ENCODE measurements at places on chromosomes 2 and 18.
A peak's percentile ranks its signal among the peaks of the same experiment; 100 is the strongest.

GRCh38 chr18:35836932-35837331 lies 135.5 kb upstream of the RMP24 start:
- DNase-seq = no peak

GRCh38 chr2:122029945-122030344 lies 274.5 kb downstream of the TSN start:
- no peak for DNase-seq

DNA sequence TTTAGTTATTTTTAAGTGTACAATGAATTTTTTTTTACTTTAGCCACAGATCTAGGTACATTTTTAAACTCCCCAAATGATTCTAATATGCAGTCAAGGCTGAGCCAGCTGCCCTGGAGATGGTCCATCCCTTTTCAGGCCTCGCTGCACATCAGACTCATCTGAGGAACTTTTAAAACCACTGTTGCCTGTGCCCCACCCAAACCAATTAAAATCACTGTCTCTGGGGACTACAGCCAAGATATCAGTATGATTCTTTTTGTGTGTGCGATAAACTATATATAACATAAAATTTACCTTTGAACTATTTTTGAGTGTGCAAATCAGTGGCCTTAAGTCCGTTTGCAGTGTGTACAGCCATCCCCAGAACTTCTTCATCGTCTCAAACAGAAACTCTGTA lies 9.1 kb upstream of the MALT1 start:
- no peak for DNase-seq

- DNase-seq = no peak
Measured at GRCh38 chr18:22346953-22347605, 70.6 kb downstream of the CTAGE1 start.

DNA sequence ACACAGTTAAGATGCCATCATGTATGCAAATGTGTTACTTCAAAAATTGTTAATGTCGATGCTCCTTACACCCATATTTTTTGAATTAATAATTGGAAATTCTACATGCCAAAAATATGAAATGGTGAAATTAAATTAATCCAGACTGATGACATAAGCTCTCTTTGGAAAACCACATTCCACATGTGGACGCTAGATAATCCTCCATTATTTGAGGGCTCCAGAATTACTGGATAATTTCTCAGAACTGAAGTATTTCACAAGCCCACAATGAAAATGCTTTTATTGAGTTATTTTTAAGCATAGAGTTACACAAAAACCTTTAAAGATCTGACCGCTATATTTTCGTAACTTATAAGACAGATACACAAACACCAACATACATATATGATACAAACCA lies 47.8 kb downstream of the FARSB start:
- no peak for DNase-seq

- DNase-seq = no peak
Measured at GRCh38 chr2:317501-318424, 29.9 kb upstream of the ALKAL2 start.

DNA sequence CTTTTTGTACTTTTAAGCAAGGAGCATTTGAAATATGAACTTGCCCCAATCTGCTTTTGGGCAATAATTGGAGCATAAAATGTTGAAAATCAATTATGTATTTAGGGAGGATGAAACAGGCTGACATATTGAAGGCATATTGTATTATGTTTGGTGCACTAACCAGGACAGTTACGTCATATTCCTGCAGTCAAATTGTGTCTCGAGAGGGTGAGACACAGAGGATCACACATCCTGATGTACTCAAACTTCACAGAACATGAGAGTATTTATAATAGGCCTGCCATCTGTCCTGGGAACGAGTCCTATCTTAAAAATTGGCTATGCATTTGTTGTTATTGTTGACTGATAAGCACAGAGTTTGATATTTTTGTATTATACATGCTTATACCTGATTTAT lies 44.7 kb downstream of the TANC1 start:
- no peak for DNase-seq

GRCh38 chr2:31277621-31278020 lies 43.7 kb downstream of the EHD3 start:
- no peak for DNase-seq

GRCh38 chr18:11183637-11184036 lies 34.3 kb upstream of the PIEZO2 start:
- no peak for DNase-seq

GRCh38 chr18:59907660-59908059 lies 7.9 kb downstream of the PMAIP1 start:
- DNase-seq = no peak

GRCh38 chr2:238669046-238669445 lies 178.8 kb upstream of the TWIST2 start:
- DNase-seq = no peak

DNA sequence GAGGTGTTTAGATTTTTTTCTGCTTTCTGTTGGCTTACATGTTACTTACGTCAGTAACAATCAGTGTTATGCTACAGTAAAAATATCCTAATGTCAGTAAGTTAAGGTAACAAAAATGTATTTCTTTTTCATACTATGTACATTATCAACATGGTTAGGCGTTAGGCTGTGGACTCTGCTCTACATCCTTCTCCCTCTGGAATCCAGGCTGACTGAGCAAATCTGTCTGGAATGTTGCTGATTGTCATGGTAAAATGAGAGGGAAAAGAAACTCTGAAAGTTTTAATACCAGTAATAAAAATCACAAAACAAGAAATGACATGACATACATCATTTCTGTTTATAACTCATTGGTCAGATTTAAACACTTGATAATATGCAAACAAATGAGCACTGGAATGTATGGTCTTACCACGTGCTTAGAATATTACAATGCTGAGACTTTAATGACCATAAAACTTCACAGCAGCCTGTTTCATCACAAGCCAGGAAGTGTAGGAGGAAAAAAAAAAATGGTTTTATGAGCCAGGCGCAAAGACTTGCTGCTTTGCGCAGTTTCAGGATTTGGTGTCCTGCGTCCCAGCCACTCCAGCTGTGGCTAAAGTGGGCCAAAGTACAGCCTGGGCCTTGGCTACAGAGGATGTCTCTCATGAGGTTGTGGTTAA lies 252.4 kb downstream of the FSIP2 start:
- no peak for DNase-seq

GRCh38 chr18:28359176-28359575 lies 182.2 kb upstream of the CDH2 start:
- no peak for DNase-seq

DNA sequence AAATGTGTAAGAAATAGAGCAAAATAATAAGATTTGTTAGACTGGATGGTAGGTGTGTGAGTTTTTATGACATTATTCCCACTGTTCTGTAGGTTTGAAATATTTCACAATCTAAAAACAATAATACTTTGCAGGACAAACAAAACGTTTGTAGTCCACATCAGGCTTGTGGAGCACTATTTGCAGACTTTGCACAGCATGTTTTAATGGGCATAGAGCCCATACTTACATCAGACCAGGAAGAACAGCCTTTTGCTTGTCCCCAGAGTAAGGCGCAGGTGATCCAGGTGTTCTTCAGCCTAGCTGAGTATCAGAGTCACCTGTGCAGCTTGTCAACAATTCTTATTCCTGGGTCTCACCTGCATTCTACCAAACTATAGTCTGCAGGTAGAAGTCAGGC lies 9.1 kb upstream of the STK39 start:
- DNase-seq = no peak

- no peak for DNase-seq
Measured at GRCh38 chr2:16014041-16014787, 73.9 kb downstream of the MYCN start.

DNA sequence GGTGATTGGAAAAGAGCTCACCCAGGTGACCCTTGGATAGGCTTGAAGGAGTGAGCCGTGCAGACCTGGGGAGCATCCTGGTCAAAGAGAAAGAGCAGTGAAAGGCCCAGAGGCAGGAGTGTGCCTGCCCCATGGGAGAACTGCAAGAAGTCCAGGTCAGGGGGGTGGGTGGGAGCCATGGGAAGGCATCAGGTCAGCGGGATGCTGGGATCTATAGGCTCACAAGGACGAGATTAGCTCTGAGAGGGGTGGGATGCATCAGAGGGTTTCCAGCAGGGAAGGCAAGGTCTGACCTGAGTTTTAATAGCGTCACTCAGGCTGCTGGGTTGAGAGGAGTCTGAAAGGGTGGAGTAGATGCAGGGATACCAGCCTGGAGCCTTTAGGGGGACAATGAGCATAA lies 158.6 kb downstream of the SMAD7 start:
- no peak for DNase-seq

DNA sequence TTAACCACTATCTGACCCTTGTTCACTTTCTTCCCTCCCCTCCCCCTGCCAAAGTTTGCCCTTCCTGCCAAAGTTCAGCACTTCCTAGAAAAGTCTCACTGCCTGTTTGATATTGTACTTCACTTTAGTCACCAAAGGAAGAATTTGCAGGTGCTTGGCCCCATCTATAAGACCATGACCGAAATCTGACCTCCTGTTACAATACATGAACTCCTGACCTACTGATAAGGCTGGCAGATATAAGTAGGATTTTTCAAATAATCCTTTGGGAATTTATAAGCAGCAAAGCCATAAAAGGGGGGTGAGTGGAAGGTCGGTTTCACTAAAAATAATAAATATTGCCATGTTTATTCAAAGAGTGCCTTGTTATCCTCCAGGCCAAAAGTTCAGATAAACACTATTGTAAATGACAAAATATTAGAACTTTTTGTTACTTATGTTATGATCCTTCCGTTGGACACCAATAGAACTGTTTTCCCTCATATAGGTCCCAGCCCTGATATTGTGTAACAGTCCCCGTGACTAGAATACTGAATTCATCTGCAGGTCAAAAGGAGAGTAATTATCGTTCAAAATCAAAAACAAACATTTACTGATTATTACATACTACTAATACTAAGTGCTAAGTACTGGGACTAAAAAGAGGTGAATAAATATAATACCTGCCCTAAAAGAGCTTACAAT lies 277.6 kb downstream of the EXOC6B start:
- DNase-seq = no peak

GRCh38 chr18:3451183-3451988 lies 1.4 kb downstream of the TGIF1 start:
- peak; percentile 76 for DNase-seq

GRCh38 chr2:240806459-240806858 lies 13.6 kb downstream of the KIF1A start:
- DNase-seq = no peak

- DNase-seq = no peak
Measured at GRCh38 chr2:160278101-160278878, 78.2 kb upstream of the ITGB6 start.

GRCh38 chr2:116696223-116696622 lies 1118.3 kb upstream of the DDX18 start:
- DNase-seq = no peak

DNA sequence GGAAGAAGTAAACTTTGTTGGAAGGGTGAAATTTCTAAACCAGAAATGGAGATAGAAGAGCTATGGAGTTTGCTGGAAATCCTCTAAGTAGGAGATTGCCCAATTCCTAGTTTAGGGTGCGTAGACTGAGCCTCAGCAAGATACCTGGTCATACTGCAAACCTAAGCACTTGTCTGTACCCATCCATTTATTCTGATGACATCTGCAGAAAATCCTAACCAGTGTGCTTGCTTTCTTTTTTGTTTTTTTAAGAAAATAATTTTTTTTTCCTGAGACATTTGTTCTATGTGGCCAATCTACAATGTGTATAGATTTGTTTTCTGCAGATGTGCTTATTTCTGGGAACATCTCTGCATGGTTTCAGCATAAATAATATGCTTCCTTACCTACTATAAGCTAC lies 144.7 kb downstream of the LYPD6B start:
- DNase-seq = no peak

DNA sequence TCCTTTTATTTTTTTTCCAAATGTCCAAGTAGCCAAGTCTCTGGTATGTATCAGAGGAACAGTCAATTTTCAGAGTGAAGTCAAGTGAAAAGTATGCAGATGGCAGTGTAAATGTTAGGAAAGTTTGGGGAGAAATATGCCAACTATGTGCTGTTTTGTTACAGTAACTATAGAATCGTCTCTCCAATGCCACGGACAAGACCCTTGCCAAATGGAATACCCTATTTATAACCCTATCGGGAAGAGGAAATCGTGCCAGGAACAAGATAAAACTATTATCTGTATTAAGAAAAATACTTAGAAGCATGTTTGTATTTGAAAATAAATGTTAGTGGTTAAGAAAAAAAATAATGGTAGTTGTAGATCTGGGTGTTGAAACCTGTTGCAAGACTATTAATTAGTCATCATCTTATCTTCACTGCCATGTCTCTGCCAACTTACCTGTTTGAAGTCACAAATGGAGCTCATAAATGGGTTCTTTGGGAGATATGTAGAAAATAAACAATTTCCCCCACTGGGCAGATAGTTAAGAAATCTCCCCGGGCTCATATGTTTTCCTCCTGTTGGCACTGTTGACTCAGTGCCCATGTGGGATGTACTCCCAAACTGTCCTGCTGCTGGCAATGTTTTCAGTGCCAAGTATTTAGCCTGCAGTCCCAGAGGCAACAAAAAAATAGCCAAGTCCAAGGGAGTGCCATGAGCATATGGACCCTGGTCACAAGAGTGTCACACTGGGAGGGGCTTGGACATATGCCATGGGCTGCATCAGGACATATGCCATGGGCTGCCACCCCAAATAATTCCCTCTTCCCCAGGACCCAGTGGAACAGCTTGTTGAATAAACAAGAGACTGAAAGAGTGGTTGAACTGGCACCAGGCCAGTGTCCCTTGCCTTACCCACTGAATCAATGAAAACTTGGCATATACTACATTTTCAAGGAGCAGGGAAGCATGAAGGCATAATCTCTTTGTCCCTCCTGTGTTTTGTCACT lies 366.9 kb downstream of the OSR1 start:
- DNase-seq = no peak

DNA sequence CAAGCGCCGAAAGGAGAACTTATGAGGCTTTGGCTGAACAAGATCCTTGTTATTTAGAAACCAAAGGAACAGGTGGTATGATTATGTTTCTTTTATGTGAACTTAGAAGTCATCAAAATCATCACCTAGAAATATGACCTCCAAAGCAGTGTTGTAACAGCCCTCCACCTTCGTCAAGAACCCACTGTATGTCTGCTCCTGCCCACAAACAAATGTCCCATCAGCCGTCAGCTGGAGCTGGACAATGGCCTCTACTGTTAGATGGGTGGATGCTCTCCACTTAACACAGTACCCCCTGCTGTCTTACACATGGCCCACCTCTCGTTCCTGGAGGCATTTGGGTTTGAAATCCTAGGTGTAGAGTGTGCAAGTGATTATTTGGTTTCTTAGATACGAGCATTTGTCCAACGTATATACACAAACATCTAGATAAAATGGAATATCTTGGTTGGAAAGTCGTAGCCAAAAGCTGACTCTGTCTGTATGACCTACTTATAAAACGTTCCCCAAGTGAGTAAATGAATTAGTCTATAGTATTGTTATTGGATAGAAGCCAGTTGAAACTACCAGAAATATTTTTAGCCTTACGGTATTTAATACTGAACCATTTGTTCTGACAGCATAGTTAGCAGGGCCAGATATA lies 113.0 kb downstream of the CRIM1 start:
- DNase-seq = no peak

- DNase-seq = no peak
Measured at GRCh38 chr2:232896111-232896510, 26.0 kb downstream of the SNORC start.
